ENCODE measurements at places on chromosomes 7 and 10. TPM values are rescaled to one million over a fixed set of nuclear protein-coding genes. Genes with fewer than 3 reads are reported as not detected.

GRCh38 chr7:128405471-128406313 lies 4.1 kb downstream of the IMPDH1 start:
- H3K4me3 ChIP-seq = peak overlapping the region; percentile 71
- H3K27ac ChIP-seq = no peak overlapping the region
- peaks cover 15% of the 10 kb centered on the region for H3K4me1 ChIP-seq
- H3K36me3 ChIP-seq = peaks cover 3% of the 10 kb centered on the region
- H3K27me3 ChIP-seq = no peaks in the 10 kb centered on the region

GRCh38 chr7:84230491-84230890 lies 35.9 kb upstream of the SEMA3A start:
- no peak overlapping the region for H3K4me3 ChIP-seq
- H3K4me1 ChIP-seq = no peaks in the 10 kb centered on the region
- no peak for DNase-seq
- no peaks in the 10 kb centered on the region for H3K36me3 ChIP-seq
- H3K27ac ChIP-seq = no peak overlapping the region
- H3K27me3 ChIP-seq = no peaks in the 10 kb centered on the region

DNA sequence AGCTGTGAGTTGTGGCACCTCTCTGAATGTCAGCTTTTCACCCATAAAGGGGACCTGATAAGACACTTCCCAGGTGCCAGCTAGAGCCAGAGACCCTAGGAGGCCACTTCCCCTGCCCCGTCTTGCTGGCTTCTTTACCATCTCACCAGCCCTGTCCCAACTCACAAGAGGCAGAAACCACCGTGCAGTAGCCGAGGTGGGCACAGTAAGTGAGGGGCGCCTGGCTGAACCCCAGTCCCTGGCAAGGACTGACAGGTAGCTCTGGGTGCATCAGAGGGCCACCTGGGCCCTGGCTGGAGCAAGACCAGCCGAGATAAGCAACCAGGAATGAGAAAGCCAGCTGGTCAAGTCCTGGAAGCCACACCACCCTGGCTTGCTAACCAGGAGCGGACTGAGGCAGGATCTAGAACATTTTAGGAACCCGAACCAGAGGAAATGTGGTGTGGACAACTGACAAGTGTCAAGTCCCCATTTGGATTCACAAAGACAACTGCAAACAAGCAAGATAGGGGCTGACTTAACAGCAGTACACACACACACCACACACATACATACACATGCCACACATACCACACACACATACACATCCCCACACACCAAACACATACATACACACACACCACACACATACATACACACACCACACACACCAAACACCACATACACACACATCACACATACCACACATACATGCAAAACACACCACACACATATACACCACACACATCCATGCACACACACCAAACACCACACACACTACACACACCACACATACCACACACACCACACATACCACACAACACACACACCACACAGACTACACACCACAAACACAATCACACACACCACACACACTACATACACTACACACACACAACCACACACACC lies 20.8 kb downstream of the OGDHL start:
- H3K4me1 ChIP-seq = no peaks in the 10 kb centered on the region
- no peak for DNase-seq
- H3K36me3 ChIP-seq = no peaks in the 10 kb centered on the region
- no peak overlapping the region for H3K27ac ChIP-seq
- H3K4me3 ChIP-seq = no peak overlapping the region

DNA sequence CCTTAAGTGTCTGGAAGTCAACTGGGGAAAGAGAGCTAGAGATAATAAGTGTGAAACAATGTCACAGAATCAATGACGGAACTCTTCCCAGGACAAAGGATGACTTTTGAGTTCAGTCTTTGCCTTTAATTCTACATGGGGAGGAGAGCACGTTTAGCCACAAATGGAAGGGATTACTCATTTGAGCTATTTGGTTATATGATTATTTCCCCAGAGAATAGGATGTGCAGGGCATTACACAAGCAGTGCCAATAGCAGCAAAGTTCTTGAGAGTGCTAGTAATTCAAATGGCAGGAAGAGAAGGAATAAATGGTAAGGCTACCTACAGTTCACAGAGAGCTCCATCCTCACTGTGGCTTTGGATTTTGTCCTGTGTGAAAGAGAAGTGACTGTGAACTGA lies 6.0 kb downstream of the EGFR start:
- no peaks in the 10 kb centered on the region for H3K4me1 ChIP-seq
- no peaks in the 10 kb centered on the region for H3K27me3 ChIP-seq
- H3K36me3 ChIP-seq = no peaks in the 10 kb centered on the region
- no peak overlapping the region for H3K27ac ChIP-seq

GRCh38 chr10:5963591-5963990 lies 13.8 kb downstream of the IL15RA start:
- H3K4me1 ChIP-seq = no peaks in the 10 kb centered on the region
- H3K27me3 ChIP-seq = no peaks in the 10 kb centered on the region
- no peak overlapping the region for H3K27ac ChIP-seq
- H3K36me3 ChIP-seq = peaks cover 38% of the 10 kb centered on the region
- DNase-seq = no peak
- H3K4me3 ChIP-seq = no peak overlapping the region

DNA sequence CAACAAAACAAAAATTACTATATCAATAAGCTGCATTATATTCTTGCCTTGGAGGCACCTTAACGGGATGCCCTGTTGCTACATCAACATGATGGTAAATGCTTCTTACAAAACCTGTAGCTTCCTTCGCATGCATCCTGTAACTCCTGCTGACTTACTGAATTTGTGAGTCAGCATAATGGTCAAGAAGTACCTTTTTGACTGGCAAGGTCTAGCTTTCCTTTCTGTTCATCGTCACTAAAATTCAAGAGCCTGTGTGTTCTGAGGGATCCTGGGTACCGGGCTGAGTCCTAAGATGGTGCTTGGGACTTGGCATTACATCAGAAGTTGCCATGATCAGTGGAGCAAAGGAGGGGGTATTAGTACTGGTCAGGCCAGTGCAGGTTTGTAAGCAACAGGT lies 4.9 kb downstream of the PFKFB3 start:
- H3K36me3 ChIP-seq = no peaks in the 10 kb centered on the region
- H3K27ac ChIP-seq = no peak overlapping the region
- no peak overlapping the region for H3K4me3 ChIP-seq

- H3K4me1 ChIP-seq = no peaks in the 10 kb centered on the region
- no peak overlapping the region for H3K4me3 ChIP-seq
- no peaks in the 10 kb centered on the region for H3K27me3 ChIP-seq
- DNase-seq = no peak
- no peak overlapping the region for H3K27ac ChIP-seq
- peaks cover 11% of the 10 kb centered on the region for H3K36me3 ChIP-seq
Measured at GRCh38 chr10:68795886-68796532, 31.3 kb upstream of the STOX1 start.

GRCh38 chr10:22700489-22700888 lies 13.9 kb downstream of the PIP4K2A start:
- H3K27ac ChIP-seq = peak overlapping the region; percentile 36
- no peaks in the 10 kb centered on the region for H3K36me3 ChIP-seq
- no peaks in the 10 kb centered on the region for H3K27me3 ChIP-seq
- H3K4me1 ChIP-seq = peaks cover 11% of the 10 kb centered on the region

- H3K4me1 ChIP-seq = peaks cover 5% of the 10 kb centered on the region
- H3K4me3 ChIP-seq = no peak overlapping the region
- no peaks in the 10 kb centered on the region for H3K36me3 ChIP-seq
- DNase-seq = peak; percentile 39
- H3K27ac ChIP-seq = no peak overlapping the region
- no peaks in the 10 kb centered on the region for H3K27me3 ChIP-seq
Measured at GRCh38 chr7:150876817-150877526, 24.7 kb downstream of the AOC1 start.

Gene CYP26C1
- total RNA-seq = 0.38 TPM

Gene PPP2R2D
- total RNA-seq = 37.3 TPM

Gene ZNF485
- 2.4 TPM for total RNA-seq

Gene OR6B1
- not detected for total RNA-seq

Gene MYL7
- not detected for total RNA-seq

Gene AKR1C2
- total RNA-seq = 0.15 TPM

Gene UNC5B
- 0.19 TPM for total RNA-seq

Gene ATG9B
- total RNA-seq = 24.0 TPM

Measured in T-cell (primary cell).